ENCODE measurements at places on chromosomes 2 and 18. TPM values are rescaled to one million over a fixed set of nuclear protein-coding genes. Genes with fewer than 3 reads are reported as not detected.

Gene TUBA3E
- total RNA-seq, result not detected

Gene COL3A1
- 0.13 TPM for total RNA-seq

Gene EMX1
- not detected for total RNA-seq

Gene NGEF
- not detected for total RNA-seq

Gene CPS1
- 0.18 TPM for total RNA-seq

Gene GCG
- not detected for total RNA-seq

Gene ZNF396
- 0.60 TPM for total RNA-seq

Gene IL36A
- total RNA-seq, result not detected

Gene SPATA3
- total RNA-seq, result not detected

All from activated T-helper 1 cell treated with anti-CD3 and anti-CD28 coated beads, Interleukin-12 subunit alpha, Interleukin-12 subunit beta, Interleukin-2, Interleukin-4 antibody, amounts not matched to agents 30 ng/mL and 10 ng/mL and 1 ng/mL, durations not matched to agents 14 hours and 24 hours and 36 hours (primary cell).